ENCODE measurements at places on chromosomes 4 and X. TPM values are rescaled to one million over a fixed set of nuclear protein-coding genes. Genes with fewer than 3 reads are reported as not detected.
A peak's percentile ranks its signal among the peaks of the same experiment; 100 is the strongest.

DDX53 gene
- total RNA-seq, result not detected

- no peak for DNase-seq
These were observed 30.8 kb downstream of the GAB3 start for GRCh38 chrX:154720067-154720466.

DNA sequence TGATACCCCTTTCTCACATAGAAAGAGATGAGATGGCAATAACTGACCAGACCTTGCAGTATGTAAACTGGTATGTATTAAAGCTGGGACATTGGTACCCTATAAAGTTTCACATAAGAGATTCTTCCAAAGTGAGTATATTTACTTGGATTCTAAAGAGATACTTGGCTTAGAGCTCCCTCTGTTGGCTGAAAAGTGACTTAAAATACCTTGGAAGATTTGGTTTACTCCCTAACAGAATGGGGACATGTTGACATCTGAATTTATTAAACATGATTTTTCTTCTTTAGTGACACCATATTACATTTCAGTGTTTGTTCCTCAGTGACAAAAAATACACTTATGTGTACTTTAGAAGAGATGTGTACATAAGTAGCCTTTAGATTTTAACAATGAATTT lies 47.9 kb upstream of the RGN start:
- peak; percentile 28 for DNase-seq

GRCh38 chr4:137693641-137694040 lies 161.3 kb upstream of the PCDH18 start:
- DNase-seq, result no peak

- DNase-seq, result no peak
These were observed 41.7 kb downstream of the TMEM164 start for GRCh38 chrX:110044346-110045249.

CYTL1 gene
- not detected for total RNA-seq

DNA sequence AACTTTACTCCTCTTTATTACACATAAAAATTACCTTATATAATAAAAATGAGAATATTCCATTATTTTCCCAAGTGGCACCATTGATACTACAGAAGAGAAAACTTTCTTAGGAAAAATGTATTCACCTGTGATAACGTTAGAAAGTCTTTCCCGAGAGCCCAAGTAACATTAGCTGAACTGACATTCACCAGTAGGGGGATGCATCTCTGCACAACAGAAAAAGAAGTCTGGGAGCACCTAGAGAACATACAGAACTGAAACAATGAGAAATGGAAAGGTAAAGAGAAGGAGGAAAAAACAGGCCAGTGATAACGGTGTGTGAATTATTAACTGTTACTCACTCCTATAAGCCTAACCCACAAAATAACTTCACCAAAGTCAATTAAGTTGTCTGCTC lies 423.3 kb downstream of the CENPC start:
- DNase-seq, result no peak

GRCh38 chr4:165656829-165657490 lies 216.1 kb upstream of the TLL1 start:
- no peak for DNase-seq

- DNase-seq, result no peak
These were observed 104.3 kb upstream of the UGT8 start for GRCh38 chr4:114494246-114494803.

DNA sequence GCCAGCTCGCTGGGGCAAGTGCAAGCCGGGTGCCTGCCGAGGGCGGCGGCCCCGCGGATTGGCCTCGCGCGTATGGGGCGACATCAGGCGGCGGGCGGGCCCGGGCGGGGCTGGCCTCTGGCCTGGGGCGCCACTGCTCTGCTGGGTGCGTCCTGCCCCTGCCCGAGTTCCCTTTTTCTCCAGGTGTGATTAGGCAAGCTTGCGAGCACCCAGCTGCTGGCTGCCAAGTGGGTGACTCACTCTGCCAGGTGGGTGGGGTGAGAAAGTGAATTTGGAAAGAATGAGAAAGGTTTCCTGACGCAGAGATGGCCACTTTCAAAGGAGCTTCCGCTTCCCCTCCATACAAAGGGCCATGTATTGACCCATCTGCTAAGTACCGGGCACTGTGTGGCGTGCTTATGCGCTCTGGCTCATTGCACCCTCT lies 32.5 kb downstream of the FGFBP1 start:
- no peak for DNase-seq

DNA sequence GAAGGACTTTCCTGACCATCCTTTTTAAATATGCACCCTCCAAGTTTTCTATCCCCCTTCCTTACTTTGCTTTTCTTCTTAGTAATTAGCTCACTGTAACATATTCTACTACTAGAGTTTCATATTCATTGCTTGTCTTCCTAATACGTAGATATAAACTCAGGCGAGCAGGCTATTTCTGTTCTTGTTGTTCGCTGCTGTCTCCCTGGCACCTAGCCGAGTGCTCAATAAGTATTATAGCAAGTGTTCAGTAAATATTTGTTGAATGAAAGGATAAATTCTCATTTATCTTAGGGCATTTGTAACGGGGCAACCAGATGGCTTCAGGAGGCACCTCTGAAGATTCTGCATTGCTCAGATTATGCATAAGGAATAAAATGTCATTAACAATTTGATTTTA lies 6.8 kb upstream of the RHOH start:
- no peak for DNase-seq

CT55 gene
- total RNA-seq, result not detected

KCTD8 gene
- total RNA-seq, result not detected

HELT gene
- not detected for total RNA-seq

DNA sequence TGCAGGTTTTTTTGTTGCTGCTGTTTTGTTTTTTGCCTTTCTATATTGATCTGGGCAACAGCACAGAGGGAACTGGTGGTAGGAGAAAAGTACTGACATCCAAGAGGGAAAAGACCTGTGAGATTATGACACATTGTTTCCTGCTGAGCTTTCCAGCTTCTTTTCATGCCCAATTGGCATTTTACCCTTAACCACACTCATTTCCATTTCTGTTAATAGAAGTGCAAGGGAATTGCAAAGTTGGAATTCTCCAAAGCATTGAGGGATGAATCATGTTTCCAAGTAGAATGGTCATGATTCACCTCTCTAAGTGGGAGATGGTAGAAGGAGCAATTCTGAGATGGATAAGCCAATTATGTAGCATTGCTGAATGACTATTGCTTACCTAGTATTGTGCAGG lies 161.5 kb downstream of the PPARGC1A start:
- DNase-seq, result no peak

DNA sequence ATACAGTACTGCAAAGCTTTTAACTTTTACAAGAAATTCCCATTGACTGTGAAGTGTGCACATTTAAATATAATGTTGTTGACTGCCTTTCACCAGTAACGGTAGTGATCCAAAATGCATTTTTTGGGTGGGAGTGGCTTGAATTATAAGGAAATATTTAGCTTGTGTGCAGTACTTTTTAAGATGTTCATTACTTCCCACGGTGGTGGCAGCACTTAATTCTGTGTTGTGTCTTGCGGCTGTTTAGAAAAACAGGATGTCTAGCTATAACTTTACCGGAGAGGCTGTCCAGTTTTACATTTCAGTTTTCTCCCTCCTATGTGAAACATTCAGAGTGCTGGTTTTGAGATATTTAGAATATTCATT lies 1.7 kb downstream of the TMEM131L start:
- DNase-seq, result peak; percentile 56

DNA sequence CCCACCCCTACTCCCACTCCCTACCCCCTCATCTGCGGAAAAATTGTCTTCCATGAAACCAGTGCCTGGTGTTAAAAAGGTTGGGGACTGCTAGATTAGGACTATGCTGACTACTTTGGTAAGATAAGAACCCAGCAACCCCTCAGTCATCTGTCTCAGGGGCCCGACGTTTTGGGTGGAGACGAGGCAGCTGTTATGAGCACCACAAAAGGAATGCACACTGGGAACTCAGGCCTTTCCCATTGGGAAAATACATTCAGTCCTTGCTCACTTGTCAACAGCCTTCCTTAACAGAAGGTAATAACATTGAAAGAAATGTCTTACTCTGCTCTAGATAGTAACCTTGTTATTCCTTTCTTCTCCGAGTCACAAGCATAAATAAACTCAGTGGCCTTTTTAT lies 310.8 kb downstream of the AFF2 start:
- no peak for DNase-seq

- no peak for DNase-seq
These were observed 103.1 kb downstream of the PHEX start for GRCh38 chrX:22135171-22135711.

SYNPO2 gene
- 1.3 TPM for total RNA-seq

ANXA3 gene
- not detected for total RNA-seq

GRCh38 chrX:104045642-104046041 lies 5.9 kb downstream of the H2BW2 start:
- no peak for DNase-seq

GRCh38 chrX:21176921-21177571 lies 197.2 kb upstream of the CNKSR2 start:
- DNase-seq, result no peak

UGT2A3 gene
- total RNA-seq, result not detected

DNA sequence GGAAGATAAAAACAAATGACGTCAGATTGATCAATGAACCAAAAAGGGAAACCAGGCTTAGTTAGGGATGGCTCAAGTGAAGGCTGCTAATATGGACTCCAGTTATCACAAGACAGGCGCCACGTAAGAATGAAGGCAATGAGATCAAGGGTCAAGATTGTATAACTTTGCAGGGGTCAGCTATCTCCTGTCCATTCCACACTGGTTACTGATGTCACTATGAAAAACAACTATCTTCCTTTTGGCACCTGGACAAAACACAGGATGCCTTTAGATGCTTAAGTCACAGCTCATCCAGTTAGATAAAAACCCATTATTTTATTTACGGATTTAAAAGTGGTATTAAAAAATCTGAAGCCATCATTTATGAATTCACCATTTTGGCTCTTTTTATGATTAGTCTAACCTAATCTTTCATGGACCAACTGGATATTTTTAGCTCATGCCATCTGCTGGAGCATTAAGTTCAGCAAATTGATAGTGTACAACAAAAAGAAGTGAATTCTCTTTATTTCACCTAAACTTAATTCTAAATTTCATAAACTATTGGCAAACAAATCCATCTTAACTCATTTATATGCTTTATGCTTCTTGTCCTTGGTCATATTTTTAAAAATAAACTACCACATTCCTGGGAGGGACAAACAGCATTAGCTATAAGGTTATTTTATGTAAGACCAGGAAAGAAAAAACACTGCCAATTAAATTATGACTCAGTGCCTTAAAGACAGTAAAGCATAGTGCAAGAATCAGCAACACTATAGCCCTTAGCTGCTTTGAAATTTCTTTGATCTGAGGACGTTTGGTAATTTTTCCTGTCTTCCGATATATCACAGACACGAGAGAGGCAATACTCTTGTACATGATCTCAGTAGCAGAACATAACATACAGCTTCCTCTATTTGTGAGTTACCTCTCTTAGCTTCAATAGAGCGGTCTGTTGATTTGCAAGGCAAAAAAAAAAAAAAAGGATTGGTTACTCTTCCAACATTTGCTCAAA lies 27.0 kb downstream of the DHX15 start:
- no peak for DNase-seq

SYTL5 gene
- not detected for total RNA-seq

DNA sequence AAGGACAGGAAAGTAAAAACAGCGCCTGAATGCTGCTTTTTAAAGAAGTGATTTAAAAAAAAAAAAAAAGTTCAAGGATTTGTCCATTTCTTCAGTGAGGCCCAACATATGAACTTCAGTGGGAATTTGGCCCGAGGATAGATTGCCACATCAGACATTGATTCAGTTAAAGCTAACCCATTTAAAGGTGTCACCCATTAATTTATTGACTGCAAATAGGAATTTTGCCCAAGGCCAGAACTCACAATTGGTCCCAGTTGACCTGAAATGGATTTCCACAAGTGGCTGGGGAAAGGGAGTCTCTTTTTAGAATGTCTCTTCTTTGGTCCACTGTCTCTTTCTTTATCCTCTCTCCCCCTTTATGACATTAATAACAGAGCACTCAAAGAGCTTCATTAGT lies 86.5 kb upstream of the RPL34 start:
- no peak for DNase-seq

ESX1 gene
- not detected for total RNA-seq

- DNase-seq, result no peak
These were observed 62.2 kb downstream of the ANXA3 start for GRCh38 chr4:78613522-78614321.

- no peak for DNase-seq
These were observed 4.8 kb downstream of the WDR44 start for GRCh38 chrX:118350706-118351105.

DNA sequence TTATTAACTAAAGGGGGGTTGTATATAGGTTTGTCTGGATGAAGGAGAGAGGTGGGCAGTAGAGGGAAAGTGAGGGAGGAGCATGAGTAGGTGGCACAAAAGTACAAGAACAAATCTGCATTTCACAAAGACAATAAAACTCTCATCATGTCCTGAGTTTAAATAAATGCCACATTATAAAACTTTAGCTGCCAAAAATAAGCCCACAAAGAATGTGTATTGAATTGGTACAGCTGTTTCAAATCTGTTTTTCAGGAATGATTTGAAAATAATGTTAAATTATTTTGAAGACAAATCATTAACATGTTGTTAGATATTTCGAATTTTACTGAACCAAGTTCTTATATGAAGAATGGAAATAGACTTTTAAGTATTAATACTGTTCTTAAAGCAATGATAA lies 5.8 kb downstream of the CNKSR2 start:
- no peak for DNase-seq

DNA sequence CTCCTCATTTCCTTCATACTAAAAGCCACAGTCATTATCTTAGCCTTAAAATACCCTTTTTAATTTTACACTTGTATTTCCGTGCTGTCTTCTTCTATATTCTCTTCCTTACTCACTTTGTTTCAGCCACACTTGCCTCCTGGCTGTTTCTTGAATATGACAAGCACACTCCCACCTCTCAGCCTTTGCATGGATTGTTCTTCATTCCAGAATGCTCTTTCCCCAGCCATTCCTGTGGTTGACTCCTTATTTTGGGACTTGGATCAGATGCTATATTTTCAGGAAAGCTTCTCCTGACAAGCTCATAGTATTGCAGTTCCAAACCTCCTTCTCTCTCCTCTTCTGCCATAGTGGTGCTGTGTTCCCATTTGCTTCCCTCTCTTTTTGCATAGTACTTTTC lies 291.3 kb downstream of the PDHA2 start:
- DNase-seq, result no peak

GRCh38 chr4:14143892-14144291 lies 516.4 kb upstream of the BOD1L1 start:
- DNase-seq, result no peak

- no peak for DNase-seq
These were observed 34.0 kb upstream of the NR0B1 start for GRCh38 chrX:30343206-30343605.

GRCh38 chr4:152363086-152363485 lies 172.8 kb downstream of the FBXW7 start:
- no peak for DNase-seq

DNA sequence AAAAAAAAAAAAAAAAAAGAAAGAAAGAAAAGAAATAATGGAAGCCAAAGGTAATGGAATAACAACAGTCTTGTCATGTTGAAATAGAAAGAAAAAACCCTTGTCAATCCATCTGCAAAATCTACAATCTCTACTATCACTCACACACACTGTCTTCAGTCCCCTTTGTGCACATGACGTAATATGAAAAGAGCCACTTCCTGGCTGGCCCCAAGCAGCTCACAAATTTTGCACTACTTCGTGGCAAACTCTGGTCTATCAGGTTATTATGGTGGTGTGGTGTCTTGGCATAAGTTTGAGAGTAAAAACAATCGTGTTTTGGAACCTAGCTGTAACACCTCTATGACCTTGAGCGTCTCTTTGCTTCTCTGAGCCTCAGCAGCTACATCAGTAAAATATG lies 8.3 kb upstream of the AFAP1 start:
- DNase-seq, result peak; percentile 36

FGD1 gene
- 0.11 TPM for total RNA-seq

GRCh38 chrX:12441381-12442128 lies 303.3 kb downstream of the FRMPD4 start:
- no peak for DNase-seq

IL2 gene
- 0.67 TPM for total RNA-seq

TMEM150C gene
- not detected for total RNA-seq

All from CD4-positive, alpha-beta memory T cell (primary cell).